Naive B cell (primary cell): ENCODE measurements at places on chromosomes 12 and 14.

DNA sequence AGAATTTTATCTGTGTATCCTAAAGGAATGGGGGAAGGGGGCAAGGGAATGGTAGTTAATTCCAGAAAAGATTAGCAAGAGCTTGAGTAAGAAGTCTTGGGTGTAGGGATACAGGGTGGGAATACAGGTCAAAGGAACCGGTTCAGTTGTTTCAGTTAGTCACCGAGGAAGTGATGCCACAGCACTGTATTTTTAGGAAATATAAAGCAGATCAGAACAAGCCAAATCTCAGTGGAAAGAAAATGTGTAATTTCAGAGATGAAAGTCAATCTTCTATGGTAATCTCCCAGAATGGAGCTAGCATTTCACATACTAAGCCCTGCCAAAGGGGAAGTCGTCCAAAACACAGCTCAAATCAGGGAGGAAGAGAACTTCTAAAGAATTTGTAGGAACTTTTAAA is 4.7 kb upstream of the TUBA1C start:
- no peak for DNase-seq

- DNase-seq, result no peak
Measured at GRCh38 chr14:69398818-69399210, 322 bp downstream of the SLC39A9 start.

- no peak for DNase-seq
Measured at GRCh38 chr12:64056741-64057140, 165.4 kb downstream of the KICS2 start.

DNA sequence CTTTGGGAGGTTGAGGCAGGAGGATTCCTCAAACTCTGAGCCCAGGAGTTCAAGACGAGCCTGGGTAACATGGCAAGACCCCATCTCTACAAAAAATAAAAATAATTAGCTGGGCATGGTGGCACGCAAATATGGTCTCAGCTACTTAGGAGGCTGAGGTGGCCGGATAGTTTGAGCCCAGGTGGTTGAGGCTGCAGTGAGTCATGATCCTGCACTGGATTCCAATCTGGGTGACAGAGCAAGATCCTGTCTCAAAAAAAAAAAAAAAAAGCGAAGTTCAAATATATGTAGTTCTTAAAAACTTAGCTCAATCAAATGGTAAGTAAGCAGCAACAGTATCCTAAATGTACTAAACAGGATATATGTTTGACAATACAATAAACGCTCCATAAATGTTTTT is 85.5 kb upstream of the SSTR1 start:
- no peak for DNase-seq

- DNase-seq, result no peak
Measured at GRCh38 chr14:79833781-79834180, 377.5 kb downstream of the DIO2 start.

DNA sequence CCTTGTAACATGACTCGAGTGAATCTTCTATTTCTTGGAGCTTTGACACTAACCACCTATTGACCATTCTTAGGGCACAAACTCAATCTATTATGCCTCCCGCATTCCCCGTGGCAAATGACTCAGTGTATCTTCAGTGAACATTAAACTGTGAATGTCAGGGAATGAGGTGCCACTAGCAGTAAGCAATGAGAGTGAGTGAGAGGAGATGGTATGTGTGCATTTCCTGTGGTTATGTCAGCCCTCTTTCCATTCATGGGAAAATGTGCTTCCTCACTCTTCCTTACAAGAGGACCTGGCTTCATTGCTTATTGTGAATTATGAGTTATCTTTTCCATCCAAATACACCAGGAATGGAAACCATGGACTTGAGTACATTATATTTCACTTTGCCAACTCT is 229.2 kb downstream of the EMP1 start:
- no peak for DNase-seq

DNA sequence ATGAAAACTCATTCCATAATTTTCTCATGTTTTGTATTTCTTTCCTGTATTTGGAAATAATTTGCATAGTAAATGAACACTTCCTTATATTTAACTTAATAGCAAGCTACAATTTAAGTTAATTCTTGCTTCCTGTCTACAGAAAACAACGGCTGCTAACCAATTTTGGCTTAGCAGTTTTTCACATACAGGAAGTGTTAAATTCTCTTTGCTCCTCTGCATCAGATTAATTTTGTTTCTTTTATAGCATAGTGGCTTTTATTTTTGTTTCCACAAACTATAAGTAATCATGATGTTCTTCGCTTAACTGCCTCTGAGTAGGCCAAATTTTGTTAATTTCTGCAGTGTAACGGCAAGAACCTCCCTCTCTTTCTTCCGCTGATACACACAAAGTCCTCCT is 182.9 kb downstream of the ALX1 start:
- DNase-seq, result no peak

DNA sequence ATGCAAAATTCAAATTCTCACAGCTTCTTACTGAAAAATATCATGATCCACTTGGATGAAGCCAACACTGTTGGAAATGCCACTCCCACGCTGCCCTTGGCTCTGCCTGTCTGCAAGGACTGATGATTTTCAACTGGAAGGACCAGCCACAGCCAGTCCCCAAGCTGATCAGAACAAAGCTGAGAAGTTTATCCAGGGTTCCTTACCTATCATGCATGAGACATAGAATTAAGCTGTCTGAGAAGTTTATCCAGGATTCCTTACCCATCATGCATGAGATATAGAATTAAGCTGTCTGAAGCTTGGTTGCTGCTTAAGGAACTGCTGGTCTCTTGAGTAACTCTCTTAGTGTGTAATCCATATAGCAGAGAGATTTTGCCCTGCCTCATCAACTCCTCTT is 159.8 kb upstream of the TMEM260 start:
- DNase-seq, result no peak

- peak; percentile 4 for DNase-seq
Measured at GRCh38 chr12:120012067-120012621, 23.1 kb downstream of the BICDL1 start.

- DNase-seq, result no peak
Measured at GRCh38 chr12:102602521-102602920, 122.2 kb upstream of the IGF1 start.

GRCh38 chr12:131830335-131830913 is 2.2 kb downstream of the MMP17 start:
- peak; percentile 68 for DNase-seq

DNA sequence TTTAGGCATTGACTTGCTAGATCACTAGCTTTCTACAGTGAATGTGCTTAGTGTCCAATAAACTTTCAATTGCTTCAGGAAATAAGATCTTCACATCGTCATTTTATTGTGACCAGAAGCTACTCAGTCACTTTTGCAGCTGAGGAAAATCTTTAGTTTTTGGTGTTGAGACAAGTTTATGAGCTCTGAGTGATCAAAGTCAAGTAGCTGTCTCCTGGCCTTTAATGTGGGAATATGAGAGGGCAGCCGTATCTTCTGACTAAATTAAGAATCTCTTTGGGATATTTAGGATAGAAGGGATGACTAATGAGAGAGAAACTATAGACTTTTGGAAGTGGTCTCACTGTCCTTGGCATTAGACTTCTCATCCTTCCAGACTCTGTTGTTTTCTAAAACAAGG is 21.6 kb downstream of the MSRB3 start:
- no peak for DNase-seq

DNA sequence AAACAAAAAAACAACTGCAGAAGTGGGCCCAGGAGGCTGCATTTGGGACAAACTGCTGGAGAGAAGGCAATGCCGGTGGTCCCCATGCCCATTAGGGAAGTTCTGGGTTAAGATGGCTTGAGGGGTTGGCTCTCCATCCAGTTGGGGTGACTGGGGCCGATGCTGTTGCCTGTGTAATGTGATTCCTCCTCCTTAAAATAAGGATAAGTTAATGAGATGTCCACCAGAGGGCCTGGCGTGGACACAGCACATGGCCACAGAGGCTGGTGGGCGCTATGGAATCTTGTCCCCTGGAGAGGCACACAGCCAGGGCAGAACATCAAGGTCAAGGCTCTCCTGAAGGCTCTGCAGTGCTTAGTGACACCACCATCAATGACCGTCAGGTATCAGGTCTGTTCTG is 1.0 kb upstream of the TESC start:
- DNase-seq, result no peak

GRCh38 chr12:128969480-128970055 is 116.3 kb downstream of the GLT1D1 start:
- no peak for DNase-seq

DNA sequence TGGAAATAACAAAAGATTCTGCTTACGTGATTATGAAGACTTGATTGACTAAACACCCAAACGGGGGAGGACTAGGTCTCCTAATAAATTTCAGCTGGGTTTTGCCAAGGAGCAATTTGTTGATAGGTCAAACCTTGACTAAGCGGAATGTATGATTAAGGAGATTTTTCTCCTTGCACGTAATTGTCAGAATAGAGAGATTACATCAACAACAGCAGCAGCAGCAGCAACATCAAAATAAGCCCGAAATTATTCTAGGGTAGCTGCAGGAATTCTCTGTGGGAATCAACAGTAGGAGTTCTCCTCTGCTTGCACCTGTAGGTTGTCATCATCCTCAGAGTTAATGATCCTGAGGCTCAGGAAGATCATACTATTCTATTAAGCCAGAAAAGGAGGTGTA is 10.2 kb downstream of the ELK3 start:
- no peak for DNase-seq

DNA sequence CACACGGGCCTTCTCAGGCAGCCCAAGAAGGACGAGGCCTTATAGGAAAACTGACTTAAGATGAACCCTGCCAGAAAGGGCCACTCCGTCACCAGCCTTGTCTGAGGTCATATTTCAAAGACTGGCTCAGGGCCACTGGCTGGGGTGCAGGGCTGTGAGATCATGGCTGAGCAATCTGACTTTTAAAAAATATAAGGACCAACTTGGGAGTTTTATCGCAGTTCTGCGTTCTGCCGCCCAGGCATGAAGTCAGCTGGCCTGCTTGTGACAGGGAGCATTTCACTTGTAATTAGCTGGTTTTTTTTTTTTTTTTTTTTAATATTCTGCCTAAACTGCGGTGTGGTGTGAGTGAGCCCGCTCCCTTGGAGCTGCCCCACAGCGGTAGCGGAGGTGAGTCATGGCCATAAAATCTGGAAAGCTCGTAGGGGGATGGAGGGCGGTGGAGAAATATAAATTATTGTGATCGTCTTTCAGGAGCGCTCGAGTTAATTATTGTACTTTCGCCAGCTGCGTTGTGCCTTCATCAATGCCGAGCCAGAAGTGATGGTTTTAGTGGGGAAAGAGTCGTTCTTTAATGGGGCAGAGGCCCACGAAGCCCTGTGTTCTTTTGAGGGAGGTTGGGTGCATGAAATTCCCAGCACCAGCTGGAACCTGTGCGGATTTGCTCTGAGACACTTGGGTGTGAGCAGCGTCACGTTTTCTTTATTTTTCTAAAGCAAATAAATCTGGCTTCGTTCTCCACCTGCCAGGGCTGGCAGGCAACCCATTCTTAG is 231.9 kb downstream of the C12orf75 start:
- DNase-seq, result no peak

GRCh38 chr12:24084800-24085199 is 135.3 kb upstream of the SOX5 start:
- DNase-seq, result no peak
